ENCODE measurements at places on chromosomes 7 and 10.

- DNase-seq, result no peak
These were observed 9.4 kb downstream of the TMEM106B start for GRCh38 chr7:12220389-12221046.

GRCh38 chr10:99143011-99143410 lies 92.6 kb downstream of the HPSE2 start:
- DNase-seq, result no peak

DNA sequence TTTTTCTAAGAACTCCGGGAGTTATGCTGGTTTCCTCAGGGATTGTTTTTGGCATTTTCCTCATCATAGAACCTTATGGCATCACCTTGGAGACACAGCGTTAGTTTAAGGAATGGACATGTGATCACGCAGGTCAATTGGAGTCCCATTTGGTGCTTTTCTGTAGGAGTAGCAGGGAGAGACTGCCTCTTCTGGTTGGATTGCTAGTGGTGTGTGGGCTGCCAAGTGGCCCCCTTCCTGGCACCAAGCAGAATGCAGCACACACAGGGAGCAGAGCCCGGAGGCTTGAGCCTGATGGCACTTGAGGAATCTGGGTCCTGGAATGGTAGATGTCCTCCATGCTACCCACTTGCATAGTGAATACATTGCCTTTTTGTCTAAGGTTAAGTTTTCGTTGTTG lies 57.9 kb downstream of the SDK1 start:
- DNase-seq, result no peak

- no peak for DNase-seq
These were observed 33.2 kb downstream of the DRGX start for GRCh38 chr10:49362596-49363260.

DNA sequence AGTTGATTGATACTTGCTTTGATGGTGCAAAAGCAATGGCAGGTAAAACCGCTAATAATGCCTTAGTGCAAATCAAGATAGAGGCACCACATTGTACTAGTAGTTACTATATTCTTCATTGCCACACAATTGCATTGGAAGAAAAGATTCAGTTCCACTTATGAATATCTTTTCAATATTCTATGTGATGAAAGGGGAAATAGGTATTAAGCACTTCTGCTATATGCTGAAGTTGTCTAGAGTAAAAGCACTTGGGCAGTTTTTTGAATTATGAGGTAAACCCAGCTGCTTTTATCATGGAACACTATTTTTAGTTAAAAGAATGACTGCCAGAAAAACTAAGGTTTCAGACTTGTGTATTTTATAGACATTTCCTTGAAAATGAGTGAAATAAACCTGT lies 15.5 kb downstream of the ENTPD7 start:
- no peak for DNase-seq

DNA sequence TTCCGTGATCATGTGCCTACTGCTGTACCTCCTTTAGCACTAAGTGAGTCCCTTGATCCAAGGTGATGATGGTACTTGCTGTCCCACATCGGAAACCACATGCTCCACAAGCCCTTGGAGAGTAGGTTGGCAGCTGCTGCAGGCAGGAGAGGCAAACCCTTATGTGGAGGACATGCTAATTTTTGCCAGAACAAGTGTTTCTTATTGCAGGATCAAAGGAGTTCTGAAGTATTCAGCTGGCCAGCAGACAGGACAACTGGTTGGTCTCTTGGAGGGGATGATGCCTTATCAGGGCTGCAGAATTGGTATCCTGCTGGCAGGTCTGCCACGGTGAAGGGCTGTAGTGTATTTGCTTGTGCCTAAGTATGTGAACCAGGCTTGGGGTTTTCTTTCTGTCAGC lies 36.8 kb downstream of the NACAD start:
- peak; percentile 9 for DNase-seq

DNA sequence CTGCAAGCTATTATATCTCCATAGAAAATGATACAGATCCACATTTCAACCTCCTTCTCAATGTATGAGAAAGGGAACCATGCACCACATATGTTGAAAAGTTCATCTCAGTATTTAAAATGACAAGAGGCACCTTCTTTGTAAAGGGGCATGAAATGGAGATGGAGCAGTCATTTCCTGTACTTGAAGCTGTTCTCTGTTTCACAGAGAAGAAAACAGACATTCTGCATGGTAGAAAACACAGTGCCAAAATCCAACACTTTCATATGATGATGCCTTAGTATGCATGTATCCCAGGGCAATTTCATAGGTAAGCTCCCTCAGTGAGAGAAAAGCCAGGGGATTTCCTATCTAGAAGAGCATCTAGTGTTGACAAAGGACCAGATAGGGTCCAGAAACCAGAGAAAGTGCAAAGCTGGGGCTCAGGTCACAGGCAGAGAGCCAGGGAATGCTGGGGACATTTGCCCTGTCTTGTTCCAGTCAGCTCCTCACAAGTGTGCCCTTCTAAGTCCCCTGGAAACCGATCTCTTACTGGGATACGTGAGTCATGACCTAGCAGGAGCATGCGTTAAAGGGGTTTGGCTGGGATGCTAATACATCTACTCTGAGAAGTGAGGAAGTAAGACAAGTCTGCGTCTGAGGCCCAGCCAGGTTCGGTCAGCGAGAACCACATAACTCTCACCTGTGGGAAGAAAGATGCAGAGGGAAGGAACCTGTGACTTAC lies 118.7 kb downstream of the ICA1 start:
- no peak for DNase-seq

DNA sequence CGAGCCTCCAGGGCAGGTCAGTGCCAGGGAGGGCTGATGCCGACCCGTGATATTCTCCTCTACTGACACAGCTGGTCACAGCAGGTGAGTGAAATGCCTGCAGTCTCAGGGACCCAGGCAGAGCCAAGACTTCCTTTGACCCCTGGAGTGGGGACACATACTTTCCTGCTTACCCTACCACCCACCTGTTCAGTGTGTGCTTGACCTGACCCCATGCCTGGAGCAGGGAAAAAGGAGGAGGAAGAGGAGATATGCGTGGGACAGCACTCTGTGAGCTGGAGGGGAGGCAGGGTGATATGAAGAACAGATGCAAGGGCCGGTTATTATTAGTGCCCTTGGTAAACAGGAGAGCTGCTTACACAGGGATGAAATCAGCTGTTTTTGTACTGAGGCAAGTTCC lies 40.8 kb upstream of the WIPF3 start:
- no peak for DNase-seq

DNA sequence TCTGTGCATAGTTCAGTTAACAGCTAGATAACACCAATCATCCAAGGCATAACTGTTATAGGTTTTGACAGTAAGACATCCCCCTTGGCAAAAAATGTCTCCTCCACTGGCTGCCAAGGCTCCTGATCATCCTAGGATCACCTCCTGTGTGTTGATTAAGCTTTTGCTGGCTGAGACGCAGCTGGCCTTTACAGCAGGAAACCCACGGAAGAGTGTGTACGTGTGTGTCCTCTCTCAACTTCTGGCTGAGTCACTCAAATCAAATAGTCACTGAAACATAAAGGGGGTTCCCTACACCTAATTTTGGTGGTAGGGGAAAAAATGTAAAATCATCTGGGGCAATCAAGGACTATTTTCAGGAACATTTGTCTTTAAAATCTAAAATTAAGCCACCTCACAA lies 208.8 kb downstream of the CTNNA3 start:
- no peak for DNase-seq

GRCh38 chr7:12942609-12943008 lies 255.2 kb downstream of the ARL4A start:
- DNase-seq, result no peak

DNA sequence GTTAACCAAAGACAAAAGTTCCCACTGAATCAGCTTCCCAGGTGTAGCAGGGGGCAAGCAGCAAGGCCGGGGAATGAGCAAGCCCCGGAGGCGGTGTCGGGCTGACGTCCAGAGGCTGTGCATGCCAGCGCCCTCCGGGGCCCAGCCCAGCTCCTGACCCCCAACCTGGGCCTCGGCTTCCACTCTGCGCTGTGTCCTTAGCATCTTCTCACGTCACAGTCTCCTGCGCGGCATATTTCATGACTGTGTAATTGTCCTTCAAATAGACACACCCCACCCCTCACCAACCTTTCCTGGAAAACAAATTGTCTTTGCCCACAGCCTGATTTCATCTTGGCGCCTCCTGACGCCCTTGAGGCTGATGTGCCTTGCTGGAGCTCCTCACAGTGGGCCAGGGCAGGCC lies 133.5 kb downstream of the RGS10 start:
- no peak for DNase-seq

- no peak for DNase-seq
These were observed 51.4 kb downstream of the SH3PXD2A start for GRCh38 chr10:103803941-103804340.

DNA sequence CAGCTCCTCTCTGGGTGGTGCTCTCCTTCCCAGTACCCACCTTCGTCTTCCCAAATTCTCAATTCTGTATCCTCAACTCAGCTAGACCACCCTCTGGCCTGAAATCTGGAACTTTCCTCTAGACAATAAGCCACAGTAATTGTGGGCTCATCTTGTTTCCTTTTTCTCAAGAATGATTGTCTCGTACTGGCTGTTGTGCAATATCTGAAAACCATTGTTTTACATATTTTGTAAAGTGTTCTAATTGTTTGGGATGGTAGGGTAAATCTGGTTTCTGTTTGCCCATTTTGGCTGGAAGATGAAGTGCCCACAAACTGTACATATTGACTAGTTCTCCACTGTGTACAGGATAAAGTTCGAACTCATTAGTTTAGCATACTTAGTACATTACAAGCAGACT lies 11.3 kb upstream of the NOBOX start:
- DNase-seq, result no peak

GRCh38 chr7:48847917-48848316 lies 76.4 kb upstream of the CDC14C start:
- DNase-seq, result no peak

GRCh38 chr7:69430384-69431021 lies 167.8 kb upstream of the AUTS2 start:
- no peak for DNase-seq

- DNase-seq, result no peak
These were observed 13.2 kb downstream of the RASGEF1A start for GRCh38 chr10:43253461-43254198.
